ENCODE measurements at places on chromosomes 1 and 21.

GRCh38 chr1:67371681-67372080 is 58.5 kb downstream of the SERBP1 start:
- DNase-seq: no peak

DNA sequence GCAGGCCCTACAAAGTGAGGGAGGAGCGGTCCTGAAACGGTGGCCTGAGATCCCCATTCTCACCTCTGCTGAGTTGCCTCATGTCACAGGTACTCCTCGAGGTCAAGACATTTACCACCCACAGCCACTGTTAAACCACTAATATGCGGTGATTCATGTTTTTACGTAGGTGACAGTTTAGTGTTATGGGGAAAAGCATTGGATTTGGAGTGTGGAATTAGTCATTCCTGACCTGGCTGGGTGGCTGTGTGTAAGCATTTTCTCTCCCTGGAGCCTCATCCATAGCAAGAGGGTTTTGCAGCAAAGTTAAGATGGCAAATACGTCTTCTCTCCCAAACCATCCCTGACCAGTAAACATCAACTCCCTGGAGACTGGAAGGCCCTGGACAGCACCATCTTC is 57.8 kb upstream of the KCNJ6 start:
- no peak for DNase-seq

GRCh38 chr1:151372058-151372934 is at the start of gene SELENBP1:
SELENBP1 (minus strand) TSS chr1:151372705; CDS start chr1:151372641, 64 bp downstream.
- DNase-seq: peak; percentile 94

GRCh38 chr1:45014321-45015028 is 2.4 kb downstream of the UROD start:
- no peak for DNase-seq

- DNase-seq: no peak
These were observed 82.7 kb upstream of the ESRRG start for GRCh38 chr1:216805953-216806352.

- peak; percentile 38 for DNase-seq
These were observed 684.0 kb downstream of the NCAM2 start for GRCh38 chr21:21682172-21682571.

- DNase-seq: peak; percentile 8
These were observed 235.0 kb upstream of the FGGY start for GRCh38 chr1:59061876-59062275.

- no peak for DNase-seq
These were observed 16.8 kb downstream of the PHTF1 start for GRCh38 chr1:113742515-113742914.

DNA sequence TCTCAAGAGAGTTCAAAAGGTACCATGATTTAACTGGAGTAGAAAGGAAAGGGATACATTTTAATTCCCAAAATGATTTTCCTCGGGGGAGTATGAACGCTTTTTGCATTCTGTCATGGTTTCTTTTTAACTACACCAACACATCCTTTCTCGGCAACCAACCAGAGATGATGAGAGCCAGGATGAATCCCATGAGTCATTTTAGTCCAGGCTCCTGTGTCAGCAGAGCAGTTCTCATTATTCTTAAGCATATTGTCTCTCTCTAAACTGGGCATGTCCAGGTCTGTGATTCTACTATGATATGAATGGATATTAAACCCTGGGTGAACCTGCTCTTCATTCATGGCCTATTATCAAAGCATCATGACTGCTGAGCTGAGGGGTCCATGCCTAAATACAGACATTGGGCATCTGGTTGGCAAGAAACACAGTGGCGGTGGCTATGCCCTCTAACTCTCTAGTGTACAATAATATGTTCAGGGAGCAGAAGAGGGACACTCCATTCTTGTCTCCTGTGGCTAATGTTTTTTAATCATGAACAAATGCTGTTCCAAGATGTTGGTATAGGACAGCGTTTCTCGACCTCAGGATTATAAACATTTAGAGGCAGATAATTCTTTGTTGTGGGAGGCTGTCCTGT is 124.3 kb upstream of the ESRRG start:
- DNase-seq: no peak

DNA sequence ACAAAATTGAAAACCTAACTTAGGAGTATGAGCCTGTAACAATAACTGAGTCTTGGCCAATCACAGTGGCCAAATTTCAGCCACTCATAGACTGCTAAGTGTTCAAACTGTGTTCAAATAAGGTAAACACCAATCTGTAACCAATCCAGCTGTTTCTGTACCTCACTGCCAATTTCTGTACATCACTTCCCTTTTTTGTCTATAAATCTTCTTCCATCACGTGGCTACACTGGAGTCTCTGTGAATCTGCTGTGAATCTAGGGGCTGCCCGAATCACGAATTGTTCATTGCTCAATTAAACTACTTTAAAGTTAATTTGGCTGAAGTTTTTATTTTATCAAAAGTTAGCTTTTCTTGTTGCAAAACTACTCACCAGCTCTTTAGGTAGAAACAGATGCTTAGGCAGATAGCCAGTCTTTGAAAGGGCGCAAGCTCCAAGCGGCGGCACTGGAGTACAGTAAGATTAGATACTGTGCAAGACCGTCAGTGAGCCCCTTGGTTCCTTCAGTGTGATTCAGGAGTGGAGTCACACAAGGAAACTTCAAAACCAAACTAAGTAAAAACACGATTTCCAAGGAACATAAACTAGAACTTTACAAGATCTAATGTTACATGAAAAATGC is 43.2 kb upstream of the ADGRL2 start:
- DNase-seq: no peak

DNA sequence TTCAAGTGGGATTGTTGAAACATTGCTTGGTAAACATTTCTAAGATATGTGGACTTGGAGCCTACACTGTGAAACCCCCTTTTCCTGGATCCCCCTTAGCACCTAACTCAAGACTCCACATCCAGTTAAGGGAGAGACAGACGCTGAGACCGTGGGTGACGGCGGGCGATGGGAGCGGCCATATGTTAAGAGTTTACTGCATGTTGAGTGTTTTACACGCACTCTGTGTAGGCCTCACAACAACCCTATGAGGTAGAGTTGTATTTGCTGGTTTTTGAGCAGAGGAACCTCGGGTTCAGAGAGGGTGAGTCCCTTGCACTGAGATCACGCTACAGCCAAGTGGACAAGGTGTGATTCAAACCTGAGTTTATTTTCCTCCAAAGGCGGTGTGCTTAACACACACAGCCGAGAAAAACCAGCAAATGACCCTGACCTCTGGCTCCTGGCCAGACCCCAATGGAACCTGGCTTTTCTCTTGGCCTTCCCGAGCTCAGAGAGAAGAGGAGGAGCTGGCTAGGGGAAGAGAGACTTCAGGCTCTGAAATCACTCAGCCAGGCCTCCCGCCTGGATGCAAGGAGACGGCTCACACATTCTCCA is 46.9 kb upstream of the GOLT1A start:
- DNase-seq: no peak

- DNase-seq: no peak
These were observed 22.5 kb upstream of the NPL start for GRCh38 chr1:182766881-182767645.

GRCh38 chr1:31663622-31664452 is 19.2 kb upstream of the PEF1 start:
- DNase-seq: peak; percentile 42

DNA sequence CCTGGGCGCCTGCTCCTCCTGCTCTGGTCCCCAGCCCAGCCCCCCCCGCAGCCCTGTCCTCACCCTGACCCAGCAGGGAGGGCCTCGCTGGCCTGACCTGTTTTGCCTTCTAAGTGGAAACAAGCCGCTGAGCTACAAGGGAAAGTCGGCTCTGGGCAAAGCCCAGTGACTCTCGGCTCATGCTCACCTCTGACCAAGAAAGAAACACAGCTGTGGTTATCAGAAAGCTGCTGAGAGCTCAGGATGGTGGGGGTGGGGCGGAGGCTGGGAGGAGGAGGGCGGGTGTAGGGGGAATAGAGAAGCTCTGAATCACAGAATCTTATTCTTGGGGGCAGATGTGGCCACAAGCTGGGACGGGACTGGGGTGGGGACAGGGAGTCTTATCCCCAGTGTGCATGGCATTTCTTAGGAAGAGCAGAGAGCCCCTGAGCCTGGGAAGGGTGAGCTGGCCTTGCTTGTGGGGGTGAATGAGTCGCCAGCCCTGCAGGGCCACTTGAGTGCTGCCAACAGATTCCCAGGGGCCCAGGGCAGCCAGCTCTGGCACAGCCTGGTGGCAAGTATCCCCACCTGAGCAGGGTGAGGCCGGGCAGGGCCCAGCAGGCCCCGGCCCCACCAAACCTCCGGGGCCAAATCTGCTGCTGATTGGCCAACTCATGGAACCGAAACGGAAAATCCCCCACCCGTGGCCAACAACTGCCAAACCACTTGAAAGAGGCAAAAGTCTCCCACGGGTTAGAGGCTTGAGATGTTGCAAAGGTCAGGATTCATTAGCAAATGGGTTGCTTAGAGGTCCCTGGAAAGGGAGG is 120.6 kb downstream of the SPSB1 start:
- DNase-seq: peak; percentile 33

GRCh38 chr1:55713516-55713915 is 498.4 kb upstream of the USP24 start:
- no peak for DNase-seq

DNA sequence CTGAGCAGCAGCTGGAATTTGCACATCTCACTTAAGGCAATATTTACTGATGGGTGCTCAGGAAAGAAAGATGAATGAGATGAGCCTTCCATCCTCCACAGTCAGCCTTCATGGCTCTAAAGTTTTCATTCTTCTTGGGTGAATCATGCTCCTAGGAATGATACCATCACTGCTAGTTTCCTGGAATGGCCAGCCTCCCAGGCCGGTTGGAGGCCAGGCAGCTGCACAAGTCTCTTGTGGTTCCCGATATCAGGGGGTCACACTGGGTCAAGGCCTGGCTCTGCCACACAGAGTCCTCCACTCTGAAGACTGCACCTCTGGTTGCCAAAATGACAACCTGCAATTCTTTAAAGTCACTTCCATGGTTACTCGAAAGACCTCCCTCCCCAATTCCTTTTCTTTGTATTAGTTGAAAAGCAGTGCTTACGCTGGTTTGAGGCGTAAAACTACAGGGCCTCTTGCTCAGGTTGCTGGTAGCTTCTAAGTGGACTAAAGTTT is 46.2 kb upstream of the PALMD start:
- no peak for DNase-seq

DNA sequence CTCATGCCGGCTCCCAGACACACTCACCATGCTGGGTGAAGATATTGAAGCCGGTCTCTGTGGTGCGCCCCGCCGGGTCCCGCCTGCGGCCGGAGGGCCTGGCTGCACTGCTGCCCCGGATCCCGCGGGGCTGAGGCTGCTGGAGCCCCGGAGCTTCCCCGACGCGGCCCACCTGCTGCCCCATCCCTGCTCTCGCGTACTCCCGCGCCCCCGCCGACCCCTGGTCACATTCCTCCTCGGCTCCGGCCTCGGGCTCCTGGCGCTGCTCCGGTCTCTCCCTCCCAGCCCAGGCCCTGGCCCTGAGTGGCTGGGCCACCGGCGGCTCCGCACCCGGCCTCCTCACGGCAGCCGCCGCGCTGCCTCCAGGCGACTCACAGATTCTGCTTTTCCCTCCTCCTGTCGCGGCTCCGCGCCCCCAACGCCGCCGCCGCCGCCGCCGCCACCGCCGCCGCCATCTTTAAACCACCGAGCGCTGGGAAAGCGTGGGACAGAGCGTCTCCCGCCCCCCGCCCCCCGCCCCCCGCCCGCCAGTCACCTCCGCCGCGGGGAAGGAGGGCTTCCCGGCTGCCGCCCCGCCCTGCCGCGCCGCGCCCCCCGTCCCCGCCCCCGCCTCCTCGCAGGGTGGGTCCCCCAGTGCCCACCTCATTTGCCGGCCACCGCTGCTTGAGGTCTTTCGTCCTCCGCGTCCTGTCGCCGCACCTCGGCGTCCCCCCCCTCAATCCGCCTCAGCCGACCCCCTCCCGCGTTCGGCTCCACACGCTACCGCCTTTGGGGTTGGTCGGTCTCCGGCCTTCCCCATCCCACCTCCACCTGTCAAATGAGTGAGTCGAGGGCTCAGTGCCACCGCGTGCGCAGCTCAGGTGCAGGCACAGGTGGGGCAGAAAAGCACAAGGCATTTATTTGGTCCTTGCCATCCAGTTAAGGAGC is at the start of gene ABL2:
Gene ABL2, minus strand, starts transcription at position 464 of the 927 bp plus-strand sequence. Its CDS starts 280 bp downstream, at position 184.
- DNase-seq: peak; percentile 81

DNA sequence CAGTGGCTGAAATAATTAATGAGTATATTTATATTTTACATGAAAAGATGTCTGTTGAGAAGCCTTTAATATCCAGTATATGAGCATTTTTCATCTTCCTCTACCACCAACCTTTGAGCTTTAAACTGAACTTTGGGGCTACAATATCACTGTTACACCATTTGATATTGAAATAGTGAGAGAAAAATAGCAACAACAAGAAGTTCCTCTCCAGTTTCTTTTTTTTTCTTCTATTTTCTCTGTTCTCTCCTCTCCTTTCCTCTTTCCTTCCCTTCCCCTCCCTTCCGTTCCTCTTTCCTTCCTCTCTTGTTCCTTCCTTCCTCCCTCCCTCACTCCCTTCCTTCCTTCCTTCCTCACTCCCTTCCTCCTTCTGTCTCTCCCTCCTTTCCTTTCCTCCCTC is 1591.4 kb downstream of the PLA2G4A start:
- DNase-seq: no peak

DNA sequence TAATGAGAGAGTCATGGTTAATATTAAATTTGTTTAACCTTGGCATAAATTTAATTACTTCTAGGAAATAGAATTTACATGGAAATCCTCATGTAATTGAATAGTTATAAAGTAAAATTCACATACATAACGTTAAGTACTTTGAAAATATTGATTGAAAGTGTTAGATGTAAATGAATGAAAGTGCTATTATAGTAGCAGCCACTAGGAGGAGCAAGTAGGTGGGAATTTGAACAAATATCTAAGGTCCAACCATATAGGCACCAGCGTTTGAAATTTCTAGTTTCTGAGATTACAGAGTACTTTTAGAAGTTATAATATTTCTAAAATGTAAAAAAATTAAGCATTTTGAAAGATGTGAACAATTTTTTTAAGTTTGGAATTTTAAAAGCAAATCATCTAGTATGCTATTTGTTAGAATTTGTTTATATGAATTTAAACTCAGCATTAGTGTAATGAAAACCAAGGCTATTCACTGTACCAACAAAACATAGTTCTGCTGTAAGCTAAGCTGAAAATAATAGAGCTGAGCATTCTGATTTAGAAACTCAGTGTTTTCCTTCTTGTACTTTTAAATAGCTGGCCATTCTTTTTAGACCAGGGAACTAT is 3.3 kb downstream of the B3GALT2 start:
- DNase-seq: no peak

- peak; percentile 33 for DNase-seq
These were observed 36.2 kb upstream of the HFM1 start for GRCh38 chr1:91440847-91441246.

GRCh38 chr1:182229921-182230491 is 161.6 kb downstream of the GLUL start:
- DNase-seq: no peak

GRCh38 chr1:178614286-178614685 is 101.4 kb downstream of the TEX35 start:
- DNase-seq: no peak

- DNase-seq: no peak
These were observed 252.6 kb downstream of the RHOU start for GRCh38 chr1:228987736-228988506.

- no peak for DNase-seq
These were observed 325.1 kb downstream of the BRINP2 start for GRCh38 chr1:177495878-177496277.

DNA sequence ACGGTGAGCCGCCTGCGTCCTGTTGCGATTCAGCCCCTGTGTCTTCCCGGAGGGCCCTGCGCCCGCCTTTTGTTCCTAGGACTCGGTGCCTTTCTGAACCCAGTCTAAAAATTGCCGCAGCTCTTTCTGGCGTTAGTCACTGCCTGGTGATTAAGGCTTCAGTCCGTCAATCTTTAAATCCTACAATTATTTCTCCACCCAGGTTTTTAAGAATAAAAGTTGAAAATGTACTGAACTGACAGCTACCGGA is 16.2 kb upstream of the PDXK start:
- no peak for DNase-seq
